Adipocyte (in vitro differentiated cells): ENCODE measurements at places on chromosomes 12 and 14.
A peak's percentile ranks its signal among the peaks of the same experiment; 100 is the strongest.

DNA sequence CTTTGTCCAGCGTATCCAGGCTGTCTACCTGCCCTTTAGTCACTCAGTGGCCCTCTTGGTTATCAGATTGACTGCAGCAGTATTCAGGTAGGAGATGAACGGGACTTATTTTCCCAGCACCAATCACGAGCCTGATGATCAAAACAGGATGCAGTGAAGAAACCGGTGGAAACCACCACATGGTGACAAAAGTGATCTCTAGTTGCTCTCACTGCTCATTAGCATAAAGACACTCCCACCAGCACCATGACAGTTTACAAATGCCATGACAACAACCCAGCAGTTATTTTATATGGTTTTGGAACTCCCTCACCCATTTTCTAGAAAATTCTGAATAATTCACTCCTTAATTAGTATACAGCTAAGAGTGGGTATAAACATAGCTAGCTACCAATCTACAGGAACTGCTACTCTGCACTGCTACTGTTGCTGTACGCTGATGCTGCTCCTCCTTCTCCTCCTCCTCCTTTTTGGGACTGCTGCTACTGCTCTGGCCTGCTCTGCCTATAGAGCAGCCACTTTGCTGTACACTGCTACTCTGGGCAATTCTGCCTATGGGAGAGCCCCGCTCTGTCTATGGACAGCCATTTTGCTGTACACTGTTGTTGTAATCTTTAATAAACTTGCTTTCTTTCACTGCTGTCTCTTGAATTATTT is 142.5 kb upstream of the SSTR1 start:
- DNase-seq = no peak

DNA sequence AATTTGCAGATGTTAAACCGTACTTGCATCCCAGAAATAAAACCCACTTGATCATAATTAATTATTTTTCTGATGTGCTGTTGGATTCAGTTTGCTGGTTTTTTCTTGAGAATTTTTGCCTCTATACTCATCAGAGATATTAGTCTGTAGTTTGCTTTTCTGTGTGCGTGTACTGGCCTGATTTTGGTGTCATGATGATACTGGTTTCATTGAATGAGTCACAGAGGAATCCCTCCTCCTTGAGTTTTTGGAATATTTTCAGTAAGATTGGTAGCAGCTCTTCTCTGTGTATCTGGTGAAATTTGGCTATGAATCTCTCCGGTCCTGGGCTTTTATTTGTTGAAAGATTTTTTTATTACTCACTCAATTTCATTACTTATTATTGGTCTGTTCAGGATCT is 100.4 kb upstream of the PMCH start:
- DNase-seq = peak; percentile 29

DNA sequence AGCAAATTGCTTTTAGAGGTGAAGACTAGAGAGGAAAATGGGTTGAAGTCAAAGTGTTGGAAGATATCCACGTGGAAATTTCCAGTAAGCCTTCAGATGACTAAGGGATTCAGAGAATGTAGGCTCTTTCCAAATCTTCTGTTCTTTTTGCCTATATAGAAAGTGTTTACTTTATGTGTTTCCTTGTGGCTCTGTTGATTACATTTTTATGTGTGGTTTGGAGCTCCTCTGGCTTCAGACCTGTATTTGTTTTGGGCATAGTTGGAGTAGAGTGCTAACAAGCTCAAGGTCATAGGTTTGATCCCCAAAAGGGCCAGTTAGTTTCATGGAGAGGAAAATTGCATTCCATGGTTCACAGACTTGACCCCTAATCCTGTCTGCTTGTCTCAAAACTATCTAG is 91.9 kb downstream of the IGF1 start:
- peak; percentile 52 for DNase-seq

DNA sequence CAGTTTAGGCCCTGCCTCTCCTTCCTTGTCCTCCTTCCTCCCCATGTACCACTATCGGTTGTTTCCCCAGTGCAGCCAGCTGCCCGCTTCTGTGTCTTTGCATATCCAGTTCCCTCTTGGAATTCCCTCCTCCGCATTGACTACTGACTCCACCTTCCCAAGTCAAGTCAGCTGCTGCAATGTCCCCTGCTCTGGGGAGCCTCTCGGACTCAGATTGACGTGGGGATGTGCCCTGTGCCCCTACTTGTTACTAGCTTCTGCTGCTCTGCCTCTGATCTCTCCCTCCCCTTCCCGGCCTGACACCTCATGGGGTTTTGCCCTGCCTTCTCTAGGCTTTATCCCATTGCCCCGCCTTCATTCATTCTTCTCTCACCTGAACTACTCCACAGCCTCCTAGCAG is 2.1 kb upstream of the CD9 start:
- no peak for DNase-seq

GRCh38 chr14:34912966-34913365 is 37.8 kb upstream of the BAZ1A start:
- no peak for DNase-seq

GRCh38 chr14:81625343-81625742 is 91.7 kb upstream of the SEL1L start:
- peak; percentile 54 for DNase-seq

GRCh38 chr14:23577004-23577681 is 1.4 kb downstream of the JPH4 start:
- peak; percentile 15 for DNase-seq
